ENCODE measurements at places on chromosomes 5 and 9.

- no peak for DNase-seq
Observed at GRCh38 chr5:52560366-52560765, 227.3 kb upstream of the ITGA1 start.

DNA sequence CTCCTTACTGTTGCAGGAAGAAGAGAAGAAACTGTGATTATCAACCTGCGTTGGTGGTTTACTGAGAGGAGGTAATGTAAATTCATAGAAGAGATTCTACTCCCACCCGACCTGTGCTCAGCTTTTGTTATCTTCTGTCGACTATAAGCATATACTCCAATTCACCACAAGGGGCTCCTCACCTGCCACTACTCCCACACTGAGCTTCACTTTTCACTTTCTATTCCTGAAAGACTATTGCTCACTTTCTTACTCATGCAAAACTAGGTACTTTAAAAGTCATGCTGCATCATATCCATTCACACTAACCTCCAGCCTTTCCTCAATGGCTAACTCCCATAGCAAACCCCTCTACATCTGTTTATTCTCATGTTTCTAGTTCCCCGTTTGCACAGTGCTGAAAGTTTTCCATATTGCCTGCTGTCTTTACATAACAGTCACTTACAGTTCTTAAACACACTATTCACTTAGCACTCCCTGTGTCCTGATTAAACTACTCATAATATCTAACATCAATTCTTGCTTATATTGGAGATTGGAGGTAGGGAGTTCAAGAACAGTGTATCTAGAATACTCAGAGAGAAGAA lies 1062.6 kb downstream of the NR2F1-AS1 start:
- no peak for DNase-seq

GRCh38 chr9:20357037-20357432 lies 265.3 kb downstream of the MLLT3 start:
- DNase-seq = no peak

- DNase-seq = peak; percentile 77
Observed at GRCh38 chr9:4315582-4316215, 15.8 kb upstream of the GLIS3 start.

DNA sequence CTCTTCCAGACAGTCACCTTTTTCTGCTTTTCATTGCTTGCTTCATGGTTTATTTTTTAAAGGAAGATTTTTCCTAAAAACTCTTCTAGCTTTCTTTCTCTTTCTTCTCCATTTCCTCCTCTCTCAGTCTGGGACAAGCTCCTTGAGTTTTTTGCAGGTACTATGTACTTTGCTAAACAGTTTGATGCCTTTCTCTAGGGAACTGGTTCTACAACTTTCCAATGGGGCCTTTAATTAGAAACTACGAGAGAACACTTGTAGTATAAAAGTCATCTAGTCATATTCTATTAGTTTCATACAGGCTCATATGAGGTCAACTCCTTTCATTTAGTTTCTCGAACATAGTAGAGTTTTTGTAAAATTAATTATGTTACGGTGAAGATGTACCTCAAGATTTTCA lies 189.6 kb downstream of the DOCK8 start:
- no peak for DNase-seq

- DNase-seq = no peak
Observed at GRCh38 chr5:131462454-131462853, 172.6 kb downstream of the RAPGEF6 start.

DNA sequence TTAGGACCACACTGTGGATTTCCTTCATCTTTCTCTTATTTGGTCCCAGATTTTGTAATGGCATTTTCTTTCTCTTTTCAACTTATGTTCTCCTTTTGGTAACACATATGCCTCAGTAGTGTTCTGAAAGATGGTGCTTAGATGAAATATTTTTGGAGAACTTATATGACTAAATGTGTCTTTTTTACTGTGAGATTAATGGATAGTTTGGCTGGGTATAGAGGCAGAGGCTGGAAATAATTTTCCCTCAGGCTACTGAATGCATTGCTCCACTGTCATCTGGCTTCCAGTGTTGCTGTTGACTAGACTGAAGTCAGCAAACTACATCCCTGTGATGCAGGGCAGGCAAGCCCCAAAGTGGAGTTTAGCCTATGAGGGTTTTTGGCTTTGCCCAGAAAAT lies 450.9 kb downstream of the DMAC1 start:
- no peak for DNase-seq

GRCh38 chr9:100848726-100849125 lies 179.8 kb upstream of the PLPPR1 start:
- no peak for DNase-seq

DNA sequence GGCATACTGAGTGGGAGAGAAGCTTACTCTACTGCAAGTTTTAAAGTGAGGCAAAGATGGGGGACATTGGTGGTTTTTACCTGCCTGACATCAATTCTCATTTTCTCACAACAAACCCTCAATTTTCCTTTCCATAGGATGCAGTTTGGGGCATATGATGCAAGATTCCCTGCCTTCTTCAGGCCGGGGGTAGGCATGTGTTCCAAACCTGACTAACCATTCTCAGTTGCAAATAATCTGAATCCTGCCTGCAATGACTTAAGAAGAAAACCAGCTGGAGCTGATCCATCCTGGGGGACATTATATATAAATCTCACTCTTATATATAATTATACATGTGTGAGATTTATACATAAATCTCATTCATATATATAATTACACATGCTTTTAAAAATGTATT lies 223.6 kb upstream of the EFNA5 start:
- no peak for DNase-seq

GRCh38 chr9:131986576-131986975 lies 93.1 kb downstream of the MED27 start:
- no peak for DNase-seq

DNA sequence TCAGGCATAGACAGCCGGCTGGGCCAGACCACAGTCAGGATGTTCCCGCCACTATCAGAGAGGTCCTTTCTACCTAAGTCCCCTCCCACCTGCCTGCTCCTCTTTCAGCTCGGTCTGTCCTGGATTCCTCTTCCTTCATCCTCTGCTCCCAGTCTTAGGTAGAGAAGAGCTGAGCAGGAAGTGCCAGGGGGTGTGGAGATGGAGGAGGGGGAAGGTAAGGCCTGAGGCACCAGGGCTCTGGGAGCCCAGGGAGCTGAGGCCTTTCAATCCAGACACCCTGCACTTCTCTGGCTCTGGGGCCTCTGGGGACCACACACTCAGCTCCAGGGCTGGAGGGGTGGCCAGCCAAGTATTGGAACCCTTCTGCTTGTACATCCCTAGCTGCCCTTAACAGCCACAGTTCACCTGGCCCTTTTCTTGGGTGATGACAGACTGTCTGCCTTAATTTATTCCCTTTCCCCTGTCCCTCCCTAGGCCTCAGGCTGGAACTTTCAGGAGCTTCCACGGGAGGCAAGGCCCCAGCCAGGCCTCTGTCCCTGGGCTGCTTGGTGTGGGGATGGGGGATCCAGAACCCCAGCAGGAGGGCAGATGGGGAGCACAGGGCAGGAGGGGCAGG lies 15.6 kb downstream of the IRF1 start:
- DNase-seq = no peak

DNA sequence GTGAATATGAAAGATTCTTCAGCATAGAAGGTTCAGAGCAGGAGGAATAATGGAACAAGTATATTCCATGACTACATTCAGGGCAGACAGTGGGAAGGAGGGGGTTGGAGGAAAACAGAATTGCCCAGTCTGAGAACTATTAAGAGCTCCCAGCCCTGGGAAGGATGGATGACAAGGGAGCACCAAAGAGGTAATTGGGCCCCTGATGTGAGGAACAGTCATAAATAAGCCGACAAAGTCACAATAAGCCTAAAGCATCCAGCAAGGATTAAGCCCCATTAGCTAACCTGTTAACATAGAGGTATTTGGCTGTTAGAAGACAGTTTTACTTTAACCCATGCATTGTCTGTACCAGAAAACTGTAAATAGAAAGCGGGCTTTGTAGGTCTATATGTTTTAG lies 348.7 kb upstream of the SEMA6A start:
- no peak for DNase-seq

- no peak for DNase-seq
Observed at GRCh38 chr5:110807169-110807568, 68.4 kb downstream of the SLC25A46 start.

GRCh38 chr5:142182840-142183239 lies 74.3 kb downstream of the NDFIP1 start:
- DNase-seq = no peak

DNA sequence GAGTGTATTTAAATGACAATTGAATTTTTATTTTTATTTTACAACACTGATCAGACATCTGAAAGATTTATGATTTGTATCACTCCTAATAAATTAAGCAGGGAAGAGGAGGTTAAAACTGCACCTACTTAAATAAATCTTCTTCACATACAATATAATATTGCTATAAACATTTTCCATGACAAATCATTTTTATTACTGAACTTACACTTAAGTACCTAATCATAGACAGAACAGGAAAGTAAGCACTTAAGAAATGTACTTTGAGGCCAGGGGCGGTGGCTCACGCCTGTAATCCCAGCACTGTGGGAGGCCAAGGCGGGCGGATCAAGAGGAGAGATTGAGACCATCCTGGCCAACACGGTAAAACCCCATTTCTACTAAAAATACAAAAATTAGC lies 3.8 kb downstream of the PFDN1 start:
- DNase-seq = no peak

DNA sequence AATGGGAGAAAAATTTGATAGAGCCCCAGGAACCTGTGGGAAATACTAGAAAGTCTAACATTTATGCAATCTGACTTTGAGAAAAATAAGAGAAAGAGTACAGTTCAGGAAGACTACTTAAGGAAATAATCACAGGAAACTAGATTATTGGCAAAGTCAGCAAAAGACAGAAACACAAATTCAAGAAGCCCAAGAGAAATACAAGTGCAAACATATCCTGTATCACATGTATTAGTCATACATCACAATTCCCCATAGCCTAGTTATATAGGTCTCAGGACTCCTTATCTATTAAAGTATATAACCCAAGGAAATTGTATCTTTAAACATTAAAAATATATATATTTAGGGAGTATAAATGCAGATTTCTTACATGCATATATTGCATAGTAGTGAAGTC lies 100.8 kb downstream of the HOMER1 start:
- DNase-seq = no peak

DNA sequence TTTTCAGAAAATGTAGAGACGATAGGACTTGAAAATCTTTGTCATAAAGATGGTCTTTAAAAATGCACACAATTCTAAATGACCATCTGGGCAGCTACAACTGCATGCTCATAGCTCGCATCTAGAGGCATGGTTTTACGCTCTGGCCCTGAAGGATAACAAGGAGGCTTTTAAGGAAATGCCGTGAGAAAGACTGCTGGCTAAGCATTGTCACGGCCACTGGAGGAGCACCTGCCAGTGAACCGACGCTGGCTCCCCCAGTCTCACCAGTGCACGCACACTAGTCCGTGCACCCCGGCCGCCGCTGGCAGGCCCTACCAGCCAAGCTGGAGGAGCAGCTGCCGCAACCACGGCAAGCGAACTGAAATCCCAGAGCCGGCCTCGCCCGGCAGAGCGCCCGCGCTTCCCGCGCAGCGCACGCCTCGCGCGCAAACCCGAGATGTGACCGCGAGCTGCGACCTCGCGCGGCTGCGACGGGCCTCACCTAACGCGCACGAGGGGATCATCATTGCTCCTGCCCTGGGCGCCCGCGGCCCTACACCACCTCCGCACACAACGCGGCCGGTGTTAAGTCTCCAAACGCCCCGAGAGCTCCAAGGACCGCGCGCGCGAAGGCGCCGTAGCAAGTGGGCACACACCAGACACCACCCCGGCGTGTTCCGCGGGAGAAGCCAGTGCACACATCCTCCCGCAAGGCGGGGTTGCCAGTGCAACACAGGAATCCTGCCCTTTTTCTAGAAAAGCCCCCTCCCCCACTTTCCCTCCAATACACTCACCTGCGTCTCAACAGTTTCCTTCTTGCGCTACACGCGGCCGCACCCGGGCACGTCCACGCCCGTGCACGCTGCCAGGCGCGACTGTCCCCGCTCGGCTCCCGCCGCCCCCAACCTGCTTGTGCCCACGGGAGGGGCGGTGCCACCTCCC lies 5.3 kb downstream of the ELAVL2 start:
- no peak for DNase-seq

DNA sequence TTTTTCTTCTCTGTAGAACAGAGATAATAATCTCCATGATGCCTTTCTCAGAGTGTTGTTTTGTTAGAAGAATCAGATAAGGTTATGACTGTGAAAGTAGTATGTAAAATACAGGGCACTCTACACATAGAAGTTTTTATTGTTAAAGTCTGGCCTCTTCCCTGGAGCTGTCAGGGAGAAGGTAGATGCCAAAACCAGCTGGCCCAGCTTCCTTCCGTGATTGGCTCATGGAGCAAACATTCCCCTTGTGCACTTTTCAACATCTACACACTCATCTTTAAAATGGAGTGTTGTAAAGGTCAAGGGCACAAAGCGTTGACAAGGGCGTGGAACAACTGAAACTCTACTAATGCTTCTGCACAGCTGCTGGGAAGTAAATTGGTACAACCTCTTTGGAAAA lies 7.4 kb upstream of the RNF183 start:
- DNase-seq = no peak

- no peak for DNase-seq
Observed at GRCh38 chr5:16544607-16545374, 72.0 kb downstream of the RETREG1 start.

GRCh38 chr5:179307931-179308471 lies 37.3 kb downstream of the ADAMTS2 start:
- no peak for DNase-seq

GRCh38 chr9:78383130-78383529 lies 86.2 kb downstream of the PSAT1 start:
- DNase-seq = no peak

- DNase-seq = no peak
Observed at GRCh38 chr9:120698766-120699165, 15.5 kb downstream of the MEGF9 start.

- DNase-seq = no peak
Observed at GRCh38 chr5:133408322-133408721, 204.0 kb downstream of the FSTL4 start.

DNA sequence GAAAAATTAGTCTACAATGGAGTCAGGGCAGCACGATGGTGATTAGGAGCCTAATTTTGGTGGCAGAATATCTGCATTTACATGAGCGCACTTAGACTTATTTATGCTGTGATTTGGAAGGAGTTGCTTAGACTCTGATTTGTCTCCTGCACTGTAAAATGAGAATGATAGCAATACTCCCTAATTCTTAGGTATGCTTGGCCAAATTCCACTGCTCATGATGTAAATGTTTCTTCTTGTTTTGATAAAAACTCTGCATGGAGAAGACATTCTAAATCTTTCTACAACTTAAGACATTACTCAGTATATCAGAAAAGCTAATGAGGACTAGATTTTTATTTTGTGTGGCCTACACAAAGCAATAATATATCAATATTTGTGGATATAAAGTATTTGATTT lies 205.4 kb downstream of the CDH18 start:
- no peak for DNase-seq

DNA sequence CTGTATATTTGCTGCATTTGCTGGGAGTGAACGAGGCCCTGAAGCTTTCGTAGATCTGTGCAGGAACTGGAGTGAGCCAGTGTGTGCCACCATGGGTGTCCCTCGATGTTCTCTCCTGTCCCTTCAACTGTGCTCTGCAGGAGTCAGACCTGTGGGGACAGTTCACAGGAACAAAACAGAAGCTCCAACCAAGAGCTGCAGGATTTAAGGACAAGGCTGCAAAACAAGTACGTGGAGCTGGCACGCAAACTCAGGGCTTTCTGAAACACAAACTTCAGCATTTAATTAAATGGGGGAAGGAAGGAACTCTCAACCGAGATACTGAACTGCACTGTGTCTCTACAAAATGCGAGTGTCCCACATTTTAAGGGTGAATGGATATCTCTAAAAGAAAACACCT lies 24.2 kb downstream of the BASP1 start:
- no peak for DNase-seq

- no peak for DNase-seq
Observed at GRCh38 chr9:127883959-127884358, 6.5 kb upstream of the AK1 start.

- no peak for DNase-seq
Observed at GRCh38 chr9:105219291-105219805, 25.1 kb upstream of the SLC44A1 start.
